ENCODE measurements at places on chromosomes 11 and 22.

DNA sequence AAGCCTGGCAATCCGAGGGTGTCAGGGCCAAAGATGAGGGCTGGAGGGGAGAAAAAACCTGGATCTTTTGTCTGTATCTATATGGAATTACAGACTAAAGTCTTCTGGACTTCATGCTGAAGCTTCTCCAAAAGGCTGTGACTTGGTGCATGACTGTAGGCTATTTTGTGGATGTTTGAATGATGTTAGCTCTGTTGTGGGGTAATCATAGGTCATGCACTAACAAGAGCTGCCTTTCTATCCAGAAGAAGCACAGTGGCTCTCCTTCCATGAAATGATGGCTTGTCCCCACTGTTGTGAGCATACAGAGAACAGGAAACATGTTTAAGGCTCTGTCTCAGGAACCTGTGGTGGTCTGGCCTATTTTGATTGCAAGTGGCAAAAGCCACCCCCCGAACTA is 263.3 kb upstream of the PLET1 start:
- no peaks in the 10 kb centered on the region for H3K36me3 ChIP-seq
- no peak for DNase-seq
- no peak overlapping the region for H3K27ac ChIP-seq
- H3K4me3 ChIP-seq: no peak overlapping the region
- H3K27me3 ChIP-seq: no peaks in the 10 kb centered on the region

- no peak for DNase-seq
- H3K27me3 ChIP-seq: no peaks in the 10 kb centered on the region
- H3K4me1 ChIP-seq: peaks cover 3% of the 10 kb centered on the region
- no peak overlapping the region for H3K27ac ChIP-seq
Observed at GRCh38 chr11:121391914-121392313, 60.2 kb upstream of the SORL1 start.

- H3K27me3 ChIP-seq: peaks cover 25% of the 10 kb centered on the region
- peaks cover 22% of the 10 kb centered on the region for H3K4me1 ChIP-seq
- H3K27ac ChIP-seq: no peak overlapping the region
- no peaks in the 10 kb centered on the region for H3K36me3 ChIP-seq
- no peak for DNase-seq
Observed at GRCh38 chr11:67373648-67374570, 511 bp upstream of the CLCF1 start.

- H3K36me3 ChIP-seq: no peaks in the 10 kb centered on the region
- no peak for DNase-seq
- H3K4me3 ChIP-seq: no peak overlapping the region
- no peaks in the 10 kb centered on the region for H3K27me3 ChIP-seq
- H3K27ac ChIP-seq: no peak overlapping the region
Observed at GRCh38 chr11:84105148-84105547, 819.0 kb upstream of the CCDC90B start.

GRCh38 chr22:46833228-46833627 is 70.8 kb downstream of the TBC1D22A start:
- no peak overlapping the region for H3K27ac ChIP-seq
- H3K4me3 ChIP-seq: no peak overlapping the region
- H3K36me3 ChIP-seq: no peaks in the 10 kb centered on the region
- DNase-seq: peak; percentile 39
- no peaks in the 10 kb centered on the region for H3K4me1 ChIP-seq

- H3K27me3 ChIP-seq: no peaks in the 10 kb centered on the region
- H3K36me3 ChIP-seq: no peaks in the 10 kb centered on the region
- peak overlapping the region; percentile 99 for H3K4me3 ChIP-seq
- H3K27ac ChIP-seq: no peak overlapping the region
- DNase-seq: no peak
- peaks cover 3% of the 10 kb centered on the region for H3K4me1 ChIP-seq
Observed at GRCh38 chr22:36775586-36775963, 344 bp downstream of the IFT27 start.

GRCh38 chr11:46917762-46918082 is 628 bp downstream of the LRP4 start:
- DNase-seq: no peak
- no peak overlapping the region for H3K27ac ChIP-seq
- H3K36me3 ChIP-seq: no peaks in the 10 kb centered on the region
- peaks cover 2% of the 10 kb centered on the region for H3K27me3 ChIP-seq
- H3K4me3 ChIP-seq: peak overlapping the region; percentile 53

- H3K27me3 ChIP-seq: no peaks in the 10 kb centered on the region
- no peak overlapping the region for H3K27ac ChIP-seq
- H3K4me3 ChIP-seq: no peak overlapping the region
Observed at GRCh38 chr22:24112188-24112587, 69.1 kb upstream of the SUSD2 start.

- peaks cover 3% of the 10 kb centered on the region for H3K4me1 ChIP-seq
- DNase-seq: no peak
- H3K27ac ChIP-seq: no peak overlapping the region
- no peaks in the 10 kb centered on the region for H3K27me3 ChIP-seq
- no peak overlapping the region for H3K4me3 ChIP-seq
- no peaks in the 10 kb centered on the region for H3K36me3 ChIP-seq
Observed at GRCh38 chr22:45680932-45681700, 9.5 kb downstream of the ATXN10 start.

DNA sequence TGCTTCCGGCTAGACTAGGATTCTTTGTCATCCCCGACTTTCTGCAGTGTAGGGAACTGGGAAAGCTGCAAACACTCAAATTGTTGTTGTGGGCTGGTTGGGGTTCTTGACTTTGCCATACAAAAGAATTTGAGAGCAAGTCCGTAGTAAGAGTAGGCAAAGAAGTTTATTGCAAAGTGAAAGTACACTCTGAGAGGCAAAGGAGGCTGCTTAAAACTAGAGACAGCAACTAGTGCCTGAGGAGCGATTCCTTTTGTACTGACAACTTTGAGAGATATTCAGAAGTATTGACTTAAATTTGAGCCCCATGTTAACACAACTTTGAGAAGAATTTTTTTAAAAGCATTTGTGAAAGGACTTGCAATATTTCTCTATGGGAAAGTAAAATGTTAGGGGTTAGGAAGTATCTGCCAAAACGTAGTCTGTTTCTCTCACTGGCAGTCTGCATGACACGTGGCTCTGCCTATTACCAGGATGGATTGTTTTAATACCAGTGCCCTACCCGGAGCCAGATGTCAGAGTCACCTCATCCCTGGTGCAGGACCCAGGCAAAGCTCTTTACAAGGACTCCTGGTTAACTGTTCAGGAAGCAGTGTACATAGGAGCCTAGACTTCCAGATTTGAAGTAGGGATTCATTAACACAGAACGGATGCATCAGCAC is 85.0 kb upstream of the CLPB start:
- no peak overlapping the region for H3K27ac ChIP-seq
- H3K36me3 ChIP-seq: no peaks in the 10 kb centered on the region
- no peak overlapping the region for H3K4me3 ChIP-seq
- no peak for DNase-seq
- H3K4me1 ChIP-seq: no peaks in the 10 kb centered on the region

DNA sequence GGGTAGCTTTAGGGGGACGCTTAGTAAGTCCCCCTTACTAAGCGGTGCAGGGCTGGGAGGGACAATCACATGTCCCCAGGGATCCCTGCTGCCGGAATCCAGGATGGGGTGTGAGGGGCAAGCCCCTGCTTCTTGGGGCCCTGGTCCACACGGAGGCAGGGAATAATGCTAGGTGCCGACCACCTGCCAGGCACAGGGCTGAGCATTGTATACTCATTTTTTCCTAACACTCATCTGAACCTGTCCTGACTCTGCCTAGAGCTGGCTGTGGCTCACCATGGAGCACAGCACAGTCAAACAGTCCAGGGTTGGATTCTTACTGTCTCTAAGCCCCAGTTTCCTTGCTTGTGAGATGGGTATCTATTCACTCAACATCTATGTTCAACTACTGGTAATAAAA is 1.4 kb upstream of the LTBP3 start:
- H3K4me3 ChIP-seq: no peak overlapping the region
- H3K27me3 ChIP-seq: no peaks in the 10 kb centered on the region
- H3K27ac ChIP-seq: no peak overlapping the region
- no peak for DNase-seq
- no peaks in the 10 kb centered on the region for H3K36me3 ChIP-seq

GRCh38 chr11:111632516-111633220 is 30.4 kb downstream of the SIK2 start:
- no peak overlapping the region for H3K27ac ChIP-seq
- no peaks in the 10 kb centered on the region for H3K27me3 ChIP-seq
- no peaks in the 10 kb centered on the region for H3K36me3 ChIP-seq
- H3K4me3 ChIP-seq: no peak overlapping the region

GRCh38 chr11:110989428-110990133 is 255.9 kb upstream of the POU2AF2 start:
- no peak for DNase-seq
- no peak overlapping the region for H3K4me3 ChIP-seq
- H3K36me3 ChIP-seq: no peaks in the 10 kb centered on the region
- H3K4me1 ChIP-seq: no peaks in the 10 kb centered on the region

GRCh38 chr22:50500452-50500851 is 7.0 kb downstream of the LMF2 start:
- H3K27me3 ChIP-seq: no peaks in the 10 kb centered on the region
- no peaks in the 10 kb centered on the region for H3K4me1 ChIP-seq
- H3K27ac ChIP-seq: no peak overlapping the region
- no peak overlapping the region for H3K4me3 ChIP-seq

- no peaks in the 10 kb centered on the region for H3K4me1 ChIP-seq
- DNase-seq: no peak
- H3K27me3 ChIP-seq: no peaks in the 10 kb centered on the region
Observed at GRCh38 chr22:43755452-43755851, 56.7 kb downstream of the EFCAB6 start.

GRCh38 chr11:48063424-48063978 is 83.1 kb downstream of the PTPRJ start:
- no peak overlapping the region for H3K27ac ChIP-seq
- H3K36me3 ChIP-seq: no peaks in the 10 kb centered on the region
- H3K4me3 ChIP-seq: no peak overlapping the region
- H3K27me3 ChIP-seq: no peaks in the 10 kb centered on the region

GRCh38 chr11:45051621-45052020 is 94.8 kb upstream of the PRDM11 start:
- no peaks in the 10 kb centered on the region for H3K36me3 ChIP-seq
- DNase-seq: no peak
- H3K4me3 ChIP-seq: no peak overlapping the region
- H3K4me1 ChIP-seq: no peaks in the 10 kb centered on the region
- no peaks in the 10 kb centered on the region for H3K27me3 ChIP-seq
- no peak overlapping the region for H3K27ac ChIP-seq

- no peaks in the 10 kb centered on the region for H3K36me3 ChIP-seq
- no peaks in the 10 kb centered on the region for H3K27me3 ChIP-seq
- DNase-seq: no peak
- H3K4me3 ChIP-seq: no peak overlapping the region
- peaks cover 2% of the 10 kb centered on the region for H3K4me1 ChIP-seq
- H3K27ac ChIP-seq: no peak overlapping the region
Observed at GRCh38 chr11:78346799-78347198, 70.8 kb downstream of the GAB2 start.

DNA sequence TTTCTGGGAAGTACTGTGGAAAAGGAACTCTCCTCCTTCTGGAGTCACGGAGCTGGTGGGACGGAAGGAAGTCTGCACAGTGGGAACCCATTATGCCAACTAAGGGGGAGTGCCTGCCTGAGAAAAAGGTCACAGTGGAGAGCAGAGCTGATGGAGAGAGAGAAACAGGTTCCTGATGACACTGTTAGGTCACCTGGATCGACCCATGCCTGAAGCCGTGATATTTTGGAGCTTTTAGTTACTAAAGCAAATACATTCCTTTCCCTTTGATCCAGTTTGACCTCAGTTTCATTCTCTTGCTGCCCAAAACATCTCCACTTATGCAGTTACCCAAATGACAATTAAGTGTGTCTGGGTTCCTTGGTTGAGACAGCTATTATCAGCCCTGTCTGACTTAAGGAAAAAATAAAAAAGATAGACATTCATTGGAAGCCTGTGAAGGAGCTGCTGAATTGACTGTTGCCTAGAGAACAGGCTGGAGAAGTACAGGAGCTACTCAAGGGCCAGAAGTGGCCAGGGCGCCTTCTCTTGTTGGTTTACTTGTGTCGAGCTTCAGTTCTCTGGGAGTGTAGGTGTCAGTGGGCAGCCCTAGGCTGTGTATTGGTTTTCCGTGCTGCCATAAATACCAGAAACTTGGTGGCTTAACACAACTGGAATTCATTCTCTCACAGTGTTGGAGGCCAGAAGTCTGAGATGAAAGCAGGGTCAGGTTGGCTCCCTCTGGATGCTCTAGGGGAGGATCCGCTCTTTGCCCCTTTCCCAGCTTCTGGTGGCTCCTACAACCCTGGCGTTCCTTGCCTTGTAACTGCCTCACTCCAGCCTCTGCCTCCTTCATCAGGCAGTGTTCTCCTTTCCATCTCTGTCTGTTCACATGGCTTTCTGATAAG is 13.6 kb downstream of the MRGPRD start:
- no peak for DNase-seq
- H3K27me3 ChIP-seq: no peaks in the 10 kb centered on the region
- H3K4me3 ChIP-seq: no peak overlapping the region
- H3K4me1 ChIP-seq: no peaks in the 10 kb centered on the region
- no peaks in the 10 kb centered on the region for H3K36me3 ChIP-seq
- no peak overlapping the region for H3K27ac ChIP-seq

- H3K4me1 ChIP-seq: no peaks in the 10 kb centered on the region
- H3K36me3 ChIP-seq: no peaks in the 10 kb centered on the region
- no peaks in the 10 kb centered on the region for H3K27me3 ChIP-seq
- DNase-seq: no peak
Observed at GRCh38 chr11:114274637-114275036, 21.6 kb upstream of the NNMT start.

DNA sequence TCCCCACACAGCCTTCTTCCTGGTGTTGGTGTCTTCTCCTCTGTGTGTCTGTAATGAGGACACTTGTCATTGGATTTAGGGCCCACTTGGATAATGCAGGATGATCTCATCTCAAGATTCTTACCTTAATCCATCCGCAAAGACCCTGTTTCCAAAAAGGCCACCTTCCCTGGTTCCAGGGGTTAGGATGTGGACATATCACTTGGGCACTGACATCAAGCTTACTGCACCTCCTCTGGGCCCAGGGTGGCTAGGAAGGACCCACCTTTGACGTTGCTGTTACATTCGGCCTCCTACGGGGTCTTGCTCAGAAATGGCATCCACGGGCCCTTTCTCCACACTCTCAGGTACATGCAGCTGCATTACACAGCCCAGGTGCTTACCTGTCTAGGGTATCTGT is 535.9 kb downstream of the BRD1 start:
- H3K4me3 ChIP-seq: no peak overlapping the region
- no peaks in the 10 kb centered on the region for H3K4me1 ChIP-seq
- no peak overlapping the region for H3K27ac ChIP-seq

GRCh38 chr11:100965346-100965745 is 164.3 kb downstream of the PGR start:
- no peaks in the 10 kb centered on the region for H3K4me1 ChIP-seq
- no peak overlapping the region for H3K4me3 ChIP-seq
- H3K36me3 ChIP-seq: no peaks in the 10 kb centered on the region
- H3K27me3 ChIP-seq: no peaks in the 10 kb centered on the region
- DNase-seq: no peak

GRCh38 chr11:65132988-65133700 is 1.2 kb downstream of the SYVN1 start:
- H3K27ac ChIP-seq: no peak overlapping the region
- H3K27me3 ChIP-seq: no peaks in the 10 kb centered on the region
- peak overlapping the region; percentile 90 for H3K4me3 ChIP-seq
- no peak for DNase-seq

GRCh38 chr11:129489249-129489648 is 113.6 kb downstream of the BARX2 start:
- no peaks in the 10 kb centered on the region for H3K4me1 ChIP-seq
- H3K27ac ChIP-seq: no peak overlapping the region
- DNase-seq: no peak
- H3K36me3 ChIP-seq: no peaks in the 10 kb centered on the region
- H3K4me3 ChIP-seq: no peak overlapping the region
- no peaks in the 10 kb centered on the region for H3K27me3 ChIP-seq
